ENCODE measurements at places on chromosomes 11 and 22.

DNA sequence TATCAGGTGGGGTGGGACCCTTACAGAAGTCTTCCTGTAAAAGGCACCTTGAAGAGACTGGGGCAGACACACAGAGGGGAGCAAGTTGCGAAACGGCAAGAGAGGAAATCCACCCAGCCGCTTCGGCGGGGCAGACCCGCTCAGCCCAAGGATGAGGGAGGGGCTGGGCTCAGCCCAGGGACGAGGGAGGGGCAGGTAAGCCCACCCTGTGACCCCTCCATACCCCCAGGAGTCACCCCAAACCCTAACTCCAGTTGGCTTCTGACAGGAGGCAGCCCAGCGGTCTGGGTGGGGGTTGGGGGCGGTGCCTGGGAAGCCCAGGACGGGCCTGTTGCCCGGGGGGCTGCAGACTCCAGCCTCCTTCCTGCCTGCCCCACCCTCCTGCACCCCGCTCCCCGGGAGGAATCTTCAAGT lies 965 bp downstream of the OSBPL5 start:
- no peak for DNase-seq

- no peak for DNase-seq
Observed at GRCh38 chr11:13924801-13925327, 37.7 kb upstream of the SPON1 start.

DNA sequence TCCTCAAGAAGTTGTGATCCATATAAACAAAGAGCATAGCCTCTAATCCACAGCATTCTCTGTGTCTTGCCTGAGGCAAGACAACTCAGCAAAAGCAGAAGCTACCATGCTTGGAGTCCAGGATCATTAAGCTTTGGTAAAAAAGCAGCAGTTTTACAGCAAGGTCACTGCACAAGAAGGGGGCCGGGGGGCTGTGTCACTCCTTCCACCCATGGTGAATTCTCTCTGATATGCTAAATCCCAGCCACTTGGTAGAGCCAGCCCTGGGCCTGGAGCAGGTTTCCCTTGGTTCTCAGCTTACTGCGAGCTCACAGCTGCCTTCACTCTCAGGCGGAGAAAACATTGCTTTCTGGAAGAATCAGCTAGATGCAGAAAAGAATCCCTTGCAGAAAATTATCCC lies 144.7 kb downstream of the TENM4 start:
- no peak for DNase-seq

GRCh38 chr22:27387561-27387960 lies 414.0 kb downstream of the MN1 start:
- no peak for DNase-seq

DNA sequence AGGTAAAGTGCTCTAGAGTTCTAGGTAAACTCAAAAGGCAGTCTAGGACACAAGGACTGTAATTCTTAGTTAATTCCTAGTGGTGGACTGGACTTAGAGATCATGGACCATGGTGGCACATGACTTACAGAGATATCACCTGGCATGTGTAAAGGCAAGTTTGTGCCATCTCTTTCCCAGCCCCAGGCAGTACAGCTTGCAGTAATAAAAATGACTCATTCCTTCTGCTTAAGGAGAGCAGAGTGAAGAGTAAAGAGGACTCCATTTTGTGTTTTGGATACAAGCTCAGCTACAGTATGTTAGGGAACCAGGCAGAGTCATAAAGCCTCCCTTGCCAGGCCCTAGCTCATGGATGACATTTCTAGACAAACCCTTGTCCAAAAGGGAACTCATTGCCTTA lies 629.9 kb downstream of the JRKL start:
- DNase-seq = no peak

- DNase-seq = no peak
Observed at GRCh38 chr11:88489030-88489429, 151.5 kb upstream of the CTSC start.

GRCh38 chr22:49100316-49100715 lies 727.4 kb downstream of the BRD1 start:
- DNase-seq = no peak

GRCh38 chr11:34448223-34448994 lies 9.7 kb downstream of the CAT start:
- no peak for DNase-seq

- no peak for DNase-seq
Observed at GRCh38 chr11:116553482-116553881, 219.3 kb downstream of the BUD13 start.

DNA sequence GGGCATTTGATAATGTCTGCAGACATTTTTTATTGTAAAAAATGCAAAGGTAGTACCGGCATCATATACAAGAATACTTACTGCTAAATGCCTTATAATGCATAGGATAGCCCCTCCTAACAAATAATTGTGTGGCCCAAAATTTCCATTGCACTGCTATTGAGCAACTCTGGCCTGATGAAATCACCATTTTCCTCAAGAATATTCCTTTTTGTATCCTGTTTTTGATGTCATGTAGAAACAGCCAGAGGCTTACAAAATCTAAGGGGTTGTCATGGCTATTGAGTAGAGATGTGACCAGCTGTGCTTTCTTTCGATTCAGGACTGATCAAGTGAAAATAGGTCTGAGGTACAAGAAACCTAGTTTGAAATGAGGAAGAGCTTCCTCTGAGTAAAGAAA lies 854.3 kb downstream of the KCNA4 start:
- no peak for DNase-seq

- DNase-seq = no peak
Observed at GRCh38 chr11:102749101-102749722, 24.5 kb upstream of the MMP8 start.

GRCh38 chr22:30720263-30720837 lies 25.7 kb downstream of the OSBP2 start:
- no peak for DNase-seq

- DNase-seq = no peak
Observed at GRCh38 chr11:33110083-33110482, 51.2 kb downstream of the CSTF3 start.

DNA sequence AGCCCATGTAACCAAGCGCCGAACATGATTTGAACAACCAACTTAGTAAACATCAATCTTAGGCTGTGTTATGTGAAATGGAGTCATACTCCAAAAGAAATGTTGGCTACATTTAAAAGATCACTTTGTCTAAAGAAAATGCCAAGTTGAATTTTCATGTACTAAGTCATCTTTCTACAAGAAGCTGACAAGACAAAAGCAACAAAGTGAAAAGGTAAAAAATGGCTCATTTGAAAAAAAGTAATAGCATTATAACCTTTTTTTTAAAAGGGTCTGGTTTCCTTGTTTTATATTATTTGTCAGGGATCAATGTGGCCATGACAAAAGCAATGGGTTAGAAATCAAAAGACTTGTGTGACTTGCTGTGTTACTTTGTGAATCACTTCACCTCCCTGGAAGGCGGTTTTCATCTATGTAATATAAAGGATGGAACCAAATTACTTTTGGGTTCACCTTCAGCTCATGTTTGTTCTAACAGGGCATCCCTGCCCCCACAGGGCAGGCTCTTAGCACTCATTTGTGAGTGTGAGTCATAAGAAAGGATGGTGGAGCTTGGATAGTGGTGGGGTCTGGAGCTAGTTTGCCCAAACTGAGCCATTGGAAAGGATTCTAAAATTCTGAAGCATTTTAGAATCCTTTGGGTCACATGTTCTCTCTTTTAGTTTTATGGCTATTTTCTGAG lies 131.9 kb upstream of the MTMR2 start:
- no peak for DNase-seq

GRCh38 chr11:21794306-21794705 lies 398.6 kb upstream of the ANO5 start:
- DNase-seq = no peak

DNA sequence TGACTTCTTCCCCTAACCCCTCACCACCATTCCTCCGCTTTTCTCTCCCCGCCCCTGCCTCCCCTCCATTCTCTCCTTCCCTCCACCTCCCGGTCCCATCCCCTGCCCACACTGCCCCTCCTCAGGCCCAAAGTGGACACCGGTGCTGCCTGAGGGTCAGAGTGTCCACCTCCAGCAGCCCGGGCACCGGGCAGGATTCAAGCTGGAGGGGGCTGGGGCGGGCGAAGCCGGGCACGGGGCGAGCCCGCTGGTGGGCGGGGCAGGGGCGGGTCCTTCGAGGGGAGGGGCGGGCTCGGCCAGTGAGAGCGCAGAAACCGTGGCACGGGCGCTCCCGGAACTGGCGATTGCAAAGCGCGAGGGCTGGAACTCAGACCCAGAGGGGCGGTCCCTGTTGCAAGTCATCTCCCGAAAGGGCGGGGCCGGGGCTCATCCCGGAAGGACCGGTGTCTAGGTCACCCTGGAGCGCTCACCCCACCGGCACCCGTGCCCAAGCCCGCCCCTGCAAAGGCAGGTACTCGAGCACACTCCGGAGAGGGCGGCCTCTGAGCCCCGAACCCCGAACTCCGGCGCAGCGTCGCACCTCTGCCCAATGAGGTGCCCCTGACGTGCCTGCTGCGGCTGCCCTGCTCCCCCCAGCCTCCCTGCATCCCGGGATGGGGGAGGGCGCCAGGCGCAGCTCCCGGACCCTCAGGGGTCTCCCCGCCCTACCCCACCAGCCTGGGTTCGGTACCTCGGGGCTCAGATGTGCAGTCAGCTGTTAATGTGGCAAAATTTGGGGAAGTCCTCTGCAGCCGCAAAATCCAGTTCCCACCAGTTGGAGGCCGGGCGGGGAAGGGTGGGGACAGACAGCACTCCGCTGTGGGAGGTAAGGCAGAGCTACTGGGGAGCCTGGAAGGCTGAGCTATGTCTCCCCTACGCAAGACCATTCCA lies 16.5 kb upstream of the CDKN1C start:
- peak; percentile 81 for DNase-seq

- DNase-seq = no peak
Observed at GRCh38 chr11:107439586-107440167, 17.9 kb downstream of the CWF19L2 start.

DNA sequence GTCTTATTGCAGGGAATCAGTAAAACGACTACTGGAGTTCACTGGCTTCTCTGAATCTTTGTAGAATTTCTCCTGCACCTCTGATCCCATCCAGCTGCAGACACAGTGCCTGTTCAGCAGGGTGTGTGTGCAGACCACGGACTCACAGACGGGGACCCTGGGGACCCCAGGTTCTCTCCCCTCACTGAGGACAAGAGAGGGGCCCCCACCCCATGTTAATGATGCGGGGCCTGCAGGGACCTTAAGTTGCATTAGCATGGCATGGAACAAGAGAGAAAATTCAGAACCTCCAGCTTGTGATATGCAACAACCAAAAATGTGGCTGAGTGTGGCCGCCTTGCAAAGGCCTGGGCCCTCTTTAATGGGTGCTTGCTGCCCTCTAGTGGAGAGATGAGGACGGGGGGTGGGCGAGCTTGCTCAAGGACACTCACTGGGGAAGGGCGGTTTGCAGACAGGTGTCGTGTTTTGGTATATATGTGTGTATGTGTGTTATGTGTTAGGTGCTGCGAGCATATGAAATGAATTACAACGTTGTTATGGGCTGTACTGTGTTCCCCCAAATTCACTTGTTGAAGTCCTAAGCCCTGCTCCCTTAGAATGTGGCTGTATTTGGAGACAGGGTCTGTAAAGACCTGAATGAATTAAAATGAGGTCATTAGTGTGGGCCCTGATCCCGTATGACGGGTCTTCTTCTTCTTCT lies 84.4 kb upstream of the SEPTIN5 start:
- DNase-seq = peak; percentile 61

GRCh38 chr11:117851106-117851505 lies 25.4 kb downstream of the FXYD6 start:
- no peak for DNase-seq

DNA sequence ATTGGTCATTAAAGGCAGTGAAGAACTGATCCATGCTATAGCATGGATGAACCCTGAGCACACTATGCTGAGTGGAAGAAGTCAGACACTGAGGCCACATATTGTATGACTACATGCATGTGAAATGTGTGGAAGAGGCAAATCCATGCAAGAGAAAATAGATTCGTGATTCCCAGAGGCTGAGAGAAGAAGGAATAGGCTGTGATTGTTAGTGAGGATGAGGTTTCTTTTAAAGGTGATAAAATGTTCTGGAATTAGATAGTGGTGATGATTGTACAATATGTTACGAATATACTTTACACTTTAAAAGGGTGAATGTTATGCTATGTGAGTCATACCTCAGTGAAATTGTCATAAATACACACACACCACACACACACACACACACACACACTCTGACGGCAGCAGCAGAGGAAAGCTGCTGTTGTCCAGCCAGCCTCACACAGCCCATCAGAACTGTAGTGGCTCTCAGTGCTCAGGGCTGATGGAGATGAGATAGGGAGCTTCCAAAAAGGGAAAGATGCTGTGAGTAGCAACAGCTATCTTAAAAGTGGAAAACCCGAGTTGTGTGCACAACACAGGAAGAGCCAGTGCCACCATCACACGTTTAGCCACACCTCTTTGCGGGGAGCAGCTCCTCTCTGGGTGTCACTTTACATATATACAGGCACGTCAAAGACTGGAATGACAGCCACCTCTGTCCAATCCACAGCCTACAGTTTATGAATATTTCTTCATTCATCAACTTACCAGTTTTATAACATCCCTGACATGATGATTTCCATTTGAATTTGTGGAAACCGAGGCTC lies 153.0 kb downstream of the SPATA19 start:
- DNase-seq = no peak

DNA sequence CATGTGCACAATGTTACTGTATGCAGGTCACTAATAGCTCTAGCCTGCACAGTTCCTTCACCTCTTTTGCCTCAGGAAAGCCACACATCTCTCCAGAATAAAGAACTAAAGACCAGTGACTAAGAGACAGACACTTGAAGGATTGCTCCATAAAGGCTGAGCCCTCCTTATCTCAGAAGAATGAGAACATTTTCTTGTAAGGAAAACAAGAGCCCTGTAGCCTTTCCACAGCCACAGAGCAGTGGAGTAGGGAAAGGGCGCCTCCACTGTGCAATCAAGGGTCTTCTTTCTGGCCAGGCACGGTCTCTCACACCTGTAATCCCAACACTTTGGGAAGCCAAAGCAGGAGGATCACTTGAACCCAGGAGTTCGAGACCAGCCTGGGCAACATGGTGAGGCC lies 202.6 kb upstream of the TMEM45B start:
- DNase-seq = no peak

DNA sequence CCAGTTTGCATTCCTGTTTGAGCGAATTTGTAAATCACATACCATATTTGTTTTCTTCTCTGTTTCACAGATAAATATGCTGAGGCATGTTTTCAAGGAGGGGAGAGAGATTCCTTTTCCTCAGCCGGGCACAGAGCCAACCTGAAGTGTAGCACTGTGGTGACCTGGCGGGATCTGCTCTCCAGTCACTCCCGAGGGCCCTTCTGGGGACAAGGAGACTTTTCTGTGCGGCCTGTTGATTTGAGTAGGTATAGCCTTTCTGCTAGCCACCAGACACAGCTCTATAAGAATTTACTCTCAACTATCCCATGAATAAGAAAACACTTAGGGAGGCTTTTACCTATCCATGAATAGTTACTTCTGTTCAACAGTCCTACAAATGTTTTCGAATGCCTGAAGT lies 63.5 kb upstream of the FDX1 start:
- no peak for DNase-seq

DNA sequence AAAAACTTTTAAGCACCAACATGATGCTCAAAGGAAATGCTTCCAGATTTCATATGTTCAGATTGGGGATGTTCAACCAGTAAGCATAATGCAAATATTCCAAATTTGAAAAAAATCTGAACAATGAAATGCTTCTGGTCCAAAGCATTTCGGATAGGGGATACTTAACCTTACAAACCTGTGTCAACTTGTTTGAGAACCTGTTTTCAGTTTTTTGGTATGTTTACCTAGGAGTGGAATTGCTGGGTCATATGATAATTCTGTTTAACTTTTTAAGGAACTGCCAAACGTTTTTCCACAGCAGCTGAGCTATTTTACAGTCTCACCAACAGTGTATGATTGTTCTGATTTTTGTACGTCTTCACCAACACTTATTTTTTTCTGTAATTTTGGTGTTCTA lies 23.7 kb downstream of the FAR1 start:
- DNase-seq = no peak
